ENCODE measurements at places on chromosomes 7 and 10.

GRCh38 chr10:60677531-60678129, 100.6 kb upstream of the CDK1 start:
- no peak for DNase-seq

GRCh38 chr7:47458057-47458456, 123.9 kb downstream of the TNS3 start:
- no peak for DNase-seq

DNA sequence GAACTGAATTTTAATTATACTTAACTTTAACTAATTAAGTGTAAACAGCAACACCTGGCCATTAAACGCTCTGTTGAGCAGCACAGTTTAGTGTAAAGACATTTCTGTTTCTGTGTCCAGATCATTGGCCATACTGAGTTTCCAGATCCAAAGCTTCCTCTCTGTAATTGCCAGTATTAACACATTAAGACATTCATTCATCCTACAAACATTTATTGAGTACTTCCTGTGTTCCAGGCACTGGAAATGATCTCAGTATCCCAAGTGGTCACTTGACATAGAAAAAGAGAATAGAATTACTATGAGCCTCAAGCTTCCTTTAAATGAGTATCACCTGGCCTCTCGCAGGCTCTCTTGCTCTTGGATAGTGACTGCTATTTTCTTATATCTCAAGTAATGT, 618.1 kb downstream of the SORCS3 start:
- no peak for DNase-seq

- DNase-seq: no peak
Measured at GRCh38 chr10:33557313-33557712, 222.8 kb upstream of the NRP1 start.

- DNase-seq: no peak
Measured at GRCh38 chr10:6522230-6522629, 57.8 kb downstream of the PRKCQ start.

DNA sequence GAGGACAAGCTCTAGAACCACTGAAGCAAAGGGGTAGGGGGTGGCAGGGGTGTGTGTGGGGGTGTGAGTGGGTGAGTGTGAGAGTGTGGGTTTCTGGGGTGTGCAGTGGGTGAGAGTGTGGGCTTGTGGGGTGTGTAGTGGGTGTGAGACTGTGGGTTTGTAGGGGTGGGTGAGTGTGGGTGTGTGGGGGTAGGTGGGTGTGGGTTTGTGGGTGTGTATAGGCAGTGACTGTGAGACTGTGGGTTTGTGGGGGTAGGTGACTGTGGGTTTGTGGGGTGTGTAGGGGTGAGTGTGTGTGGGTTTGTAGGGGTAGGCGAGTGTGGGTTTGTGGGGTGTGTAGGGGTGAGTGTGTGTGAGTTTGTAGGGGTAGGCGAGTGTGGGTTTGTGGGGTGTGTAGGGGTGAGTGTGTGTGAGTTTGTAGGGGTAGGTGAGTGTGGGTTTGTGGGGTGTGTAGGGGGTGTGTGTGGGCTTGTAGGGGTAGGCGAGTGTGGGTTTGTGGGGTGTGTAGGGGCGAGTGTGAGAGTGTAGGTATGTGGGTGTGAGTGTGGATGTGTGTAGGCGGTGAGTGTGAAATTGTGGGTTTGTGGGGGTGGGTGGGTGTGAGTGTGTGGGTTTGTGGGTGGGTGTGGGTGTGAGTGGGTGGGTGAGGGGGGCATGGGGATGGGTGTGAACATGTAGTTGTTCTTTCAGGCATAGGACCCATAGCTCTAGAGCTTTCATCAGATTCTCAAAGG, 8.8 kb downstream of the NOS3 start:
- DNase-seq: no peak

DNA sequence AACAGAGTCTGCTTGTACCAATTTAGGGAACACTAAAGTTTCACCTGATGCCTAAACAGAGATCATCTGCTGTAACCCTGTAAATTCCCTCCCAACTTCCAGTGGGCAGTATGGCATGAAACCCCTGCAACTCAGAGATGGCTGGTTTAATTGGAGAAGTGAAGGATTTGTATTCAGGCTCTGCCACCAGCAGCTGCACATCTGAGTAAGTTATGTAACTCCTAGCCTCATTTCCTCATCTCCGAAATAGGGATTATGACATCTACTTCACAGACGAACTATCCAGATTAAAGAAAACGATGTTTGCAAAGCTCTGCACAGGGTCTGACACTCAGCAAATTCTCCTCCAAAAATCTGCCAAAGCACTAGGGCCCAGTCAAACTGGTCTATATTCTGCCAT, 493.0 kb downstream of the KCNMA1 start:
- no peak for DNase-seq

GRCh38 chr7:152025937-152026890, 740 bp downstream of the GALNT11 start:
- DNase-seq: no peak

GRCh38 chr10:98403812-98404504, 11.0 kb downstream of the PYROXD2 start:
- no peak for DNase-seq

DNA sequence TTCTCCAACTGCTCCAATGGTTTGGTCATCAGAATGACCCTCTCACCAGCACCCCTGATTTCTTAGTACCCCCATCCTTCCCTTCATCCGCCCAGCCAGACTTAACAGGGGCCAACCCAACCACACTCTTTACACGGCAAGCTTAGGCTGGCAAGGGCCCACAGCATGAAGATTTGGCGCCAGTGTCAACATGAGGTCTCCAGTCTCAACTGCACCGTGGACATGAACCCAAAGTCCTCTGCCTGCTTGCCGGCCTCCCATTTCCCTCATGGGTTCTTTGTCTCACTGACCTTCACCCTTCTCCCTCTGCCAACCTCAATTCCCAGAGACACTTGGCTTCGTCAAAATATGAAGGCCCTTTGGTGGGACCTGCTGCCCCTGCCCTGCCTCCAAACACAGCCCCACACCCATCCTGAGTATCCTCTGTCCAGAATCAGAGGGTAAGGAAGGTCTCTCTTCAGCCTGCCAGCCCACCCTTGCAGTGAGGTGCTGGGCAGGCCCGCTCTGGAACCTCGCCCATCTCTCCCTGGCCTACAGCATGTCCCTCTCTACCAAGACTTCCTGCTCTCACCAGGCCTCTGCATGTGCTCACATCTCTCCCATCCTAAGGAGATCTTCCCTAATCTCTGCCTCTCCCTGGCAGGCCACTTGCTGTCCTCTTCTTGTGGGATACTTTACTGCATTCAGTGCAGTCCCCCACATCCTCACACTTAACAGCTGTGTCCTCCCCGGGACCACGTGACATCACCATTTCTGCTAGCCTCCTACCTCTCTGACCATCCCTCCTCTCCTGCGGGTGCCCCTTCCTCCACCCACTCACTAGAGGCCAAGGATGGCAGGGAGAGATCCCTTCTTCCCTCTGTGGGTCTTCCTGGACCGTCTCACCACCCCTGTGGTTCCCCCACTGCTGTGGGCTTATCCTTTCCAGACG, 91.7 kb upstream of the ZMIZ1 start:
- no peak for DNase-seq

- DNase-seq: no peak
Measured at GRCh38 chr7:18491871-18492270, 3.7 kb upstream of the HDAC9 start.

DNA sequence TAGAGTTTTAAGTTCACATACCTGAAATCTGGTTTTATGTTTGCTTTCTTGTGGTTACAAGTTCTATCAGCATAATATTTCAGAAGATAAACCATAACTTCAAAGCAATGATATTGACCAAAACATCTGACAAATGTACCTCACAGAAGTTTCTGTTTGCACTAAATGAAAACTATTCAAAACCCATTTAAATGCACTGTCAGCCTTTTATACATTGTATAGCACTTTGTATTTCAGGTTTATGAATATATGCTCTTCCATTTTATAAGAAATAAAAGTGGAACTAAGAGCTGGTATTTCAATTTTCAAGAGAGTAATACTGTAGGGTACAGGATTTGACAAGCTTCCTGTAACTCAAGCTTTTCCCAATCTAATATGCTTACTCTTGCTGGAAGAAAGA, 388.6 kb upstream of the MBL2 start:
- DNase-seq: no peak

DNA sequence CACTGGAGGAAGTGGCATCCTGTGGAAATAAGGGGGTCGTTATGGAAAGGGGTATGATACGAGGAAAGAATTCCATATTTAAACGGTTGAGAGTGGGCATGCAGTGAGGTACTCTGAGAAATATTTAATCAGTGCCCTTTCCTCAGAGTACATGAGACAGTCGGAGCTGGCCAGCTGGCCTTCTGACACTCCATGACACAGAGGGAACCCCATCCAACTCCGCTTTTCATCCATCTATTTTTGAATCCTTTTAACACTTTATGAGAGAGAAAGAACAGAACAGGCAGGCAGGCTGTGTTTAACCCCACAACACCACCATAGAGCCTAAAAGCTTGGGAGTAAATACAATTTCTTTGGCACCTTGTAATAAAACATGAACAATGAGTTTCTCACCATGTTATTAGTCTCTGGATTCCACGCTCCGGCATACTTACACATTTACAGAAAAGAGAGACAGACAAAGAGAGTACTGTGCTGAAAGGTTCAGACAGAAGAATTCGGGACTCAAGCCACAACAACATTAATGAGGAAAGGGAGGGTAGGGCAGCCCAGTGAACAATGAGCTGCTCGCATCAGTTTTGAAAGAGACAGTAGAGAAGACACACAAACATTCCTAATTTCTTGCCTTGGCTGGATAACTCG, 124.2 kb upstream of the PDLIM1 start:
- DNase-seq: no peak

DNA sequence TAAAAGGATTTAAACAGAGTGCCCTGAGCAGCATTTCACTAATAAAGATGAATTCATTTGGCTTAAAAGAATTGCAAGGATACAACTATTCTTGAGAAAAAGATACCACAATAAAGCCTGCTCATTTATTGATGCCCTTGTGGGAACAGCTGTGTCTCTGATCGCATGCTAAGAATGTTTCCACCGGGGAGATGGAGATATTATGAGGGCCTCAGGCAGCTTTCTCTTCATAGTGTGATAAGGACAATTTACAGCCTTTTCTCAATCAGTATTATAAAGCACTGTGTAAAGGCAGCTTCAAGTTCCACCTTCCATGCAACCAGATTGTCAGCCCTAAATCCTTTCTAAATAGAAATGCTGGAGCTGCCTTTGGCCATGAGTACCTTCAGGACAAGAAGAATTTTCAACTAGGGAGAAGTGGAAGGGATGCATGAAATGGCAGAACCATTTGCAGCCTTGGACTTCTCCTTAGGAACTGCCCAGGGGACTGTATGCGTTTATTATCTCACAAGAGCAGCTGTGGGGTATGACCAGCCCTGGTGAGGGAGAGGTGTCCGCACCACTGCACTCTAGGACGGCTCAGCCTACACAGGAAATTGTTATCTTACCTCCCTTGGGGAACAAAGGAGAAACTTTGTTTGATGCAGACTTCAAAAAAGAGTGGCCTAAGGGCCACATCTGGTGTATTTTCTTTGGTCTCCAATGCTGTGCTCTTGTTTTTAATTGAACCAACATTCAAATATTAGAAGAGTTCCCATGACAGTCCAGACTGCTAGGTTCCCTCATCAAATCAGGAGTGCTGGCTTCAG, 116.9 kb upstream of the PCGF5 start:
- DNase-seq: no peak

DNA sequence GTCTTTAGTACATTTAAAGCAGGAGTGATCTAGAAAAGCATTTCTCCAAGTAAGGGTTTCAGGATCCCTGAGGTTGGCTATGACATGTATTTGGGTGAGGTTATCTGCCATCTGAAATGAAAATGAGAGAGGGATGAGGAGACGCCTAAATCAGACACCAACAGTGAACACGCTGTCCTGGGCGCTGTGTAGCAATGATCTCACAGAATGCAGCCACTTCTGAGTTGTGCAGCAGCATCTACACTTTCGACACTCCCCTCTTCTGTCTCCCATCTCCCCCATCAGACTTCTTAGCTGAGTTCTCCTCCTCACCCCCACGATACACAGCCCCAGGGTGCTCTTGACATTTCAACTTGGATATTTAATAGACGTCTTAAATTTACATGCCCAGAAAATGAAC, 95.4 kb downstream of the SVIL start:
- DNase-seq: no peak

DNA sequence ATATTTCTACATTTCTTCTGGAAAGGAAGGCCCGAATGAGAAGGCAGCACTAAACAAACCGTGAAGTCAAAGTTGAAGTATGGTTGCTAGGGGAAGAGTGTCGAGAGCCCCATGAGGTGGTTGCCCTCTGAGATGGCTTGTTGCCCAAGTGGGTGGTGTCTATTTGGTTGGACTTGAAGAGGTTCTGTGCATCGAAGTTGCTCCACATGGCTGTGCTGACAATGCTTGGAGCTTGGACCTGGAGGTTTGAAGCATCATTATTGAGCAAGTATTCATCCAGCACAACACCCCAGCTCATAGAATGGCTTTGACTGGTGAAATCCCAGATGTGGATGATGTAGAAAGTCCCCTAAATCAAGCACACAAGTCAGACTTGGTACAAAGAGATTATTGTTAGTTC, 165.2 kb upstream of the CDCA7L start:
- no peak for DNase-seq

DNA sequence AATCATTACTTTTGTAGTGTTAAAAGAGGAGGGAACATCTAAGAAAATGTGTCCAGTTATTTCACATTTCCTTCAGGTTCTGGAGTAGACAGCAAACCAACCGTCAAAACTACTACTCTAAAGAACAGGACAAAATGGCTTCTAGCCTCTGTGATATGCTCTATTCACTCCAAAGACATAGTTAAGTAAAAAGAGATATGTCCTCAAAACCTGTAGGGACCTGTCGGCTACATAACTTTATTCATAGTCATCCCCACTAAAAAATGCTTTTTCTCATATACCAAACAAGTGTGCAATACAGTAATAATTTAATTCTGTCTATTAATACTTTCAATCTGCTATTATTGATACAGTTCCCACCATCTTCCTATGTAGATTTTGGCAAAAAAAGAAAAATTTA, 642.8 kb upstream of the LRRTM3 start:
- DNase-seq: no peak

- no peak for DNase-seq
Measured at GRCh38 chr7:157547102-157547501, 210.3 kb downstream of the DNAJB6 start.

DNA sequence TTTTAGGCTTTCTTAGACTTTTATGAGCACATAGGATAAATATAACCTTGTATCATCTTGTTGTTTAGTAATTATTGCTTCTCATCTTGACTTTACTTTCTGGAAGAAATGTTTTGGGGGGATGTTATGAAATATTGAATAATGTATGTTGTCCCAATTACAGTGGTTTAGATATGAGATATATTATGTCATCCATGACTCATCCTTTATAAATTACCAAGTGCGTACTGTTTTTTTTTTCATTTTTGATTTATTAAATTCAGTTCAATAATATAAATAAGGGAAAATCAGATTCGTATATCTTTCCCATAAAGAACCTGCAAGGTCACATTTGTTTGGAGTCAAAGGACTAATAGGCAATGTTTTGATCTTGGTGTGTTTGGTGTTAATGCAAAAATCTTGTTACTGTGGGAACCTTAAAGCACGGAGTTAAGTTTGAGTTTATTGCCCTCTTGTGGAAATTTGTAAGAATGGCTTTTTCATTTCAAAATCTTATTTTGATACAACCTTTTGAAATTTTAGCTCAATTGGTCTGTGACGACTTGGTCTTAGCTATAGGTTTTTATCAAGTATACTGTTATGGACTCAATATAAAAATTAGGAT, 108.6 kb downstream of the SRI start:
- DNase-seq: no peak

- DNase-seq: no peak
Measured at GRCh38 chr7:108603656-108604306, 34.1 kb downstream of the DNAJB9 start.

Measured in hypothalamus (tissue), 51 donors.